DMS53 (cell line): ENCODE measurements at places on chromosomes 4 and X.

DNA sequence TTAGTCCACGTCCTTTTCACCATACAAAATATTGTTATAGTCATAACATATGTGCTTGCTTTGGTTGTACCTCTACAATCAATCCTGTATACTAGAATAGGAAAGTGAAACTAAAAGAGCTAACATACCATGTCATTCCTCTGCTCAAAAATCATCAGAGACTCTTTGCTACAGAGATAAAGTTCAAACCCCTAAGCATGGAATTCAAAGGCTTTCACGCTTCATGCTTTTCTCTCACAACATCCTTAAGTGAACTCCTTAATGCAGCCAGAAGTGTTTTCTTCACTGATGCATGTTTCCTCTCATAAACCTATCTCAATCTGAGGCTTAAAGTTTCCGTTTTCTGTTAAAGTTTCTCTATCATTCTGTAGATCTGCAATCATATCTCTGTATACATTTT is 744.6 kb upstream of the IGFBP7 start:
- DNase-seq = peak; percentile 36

DNA sequence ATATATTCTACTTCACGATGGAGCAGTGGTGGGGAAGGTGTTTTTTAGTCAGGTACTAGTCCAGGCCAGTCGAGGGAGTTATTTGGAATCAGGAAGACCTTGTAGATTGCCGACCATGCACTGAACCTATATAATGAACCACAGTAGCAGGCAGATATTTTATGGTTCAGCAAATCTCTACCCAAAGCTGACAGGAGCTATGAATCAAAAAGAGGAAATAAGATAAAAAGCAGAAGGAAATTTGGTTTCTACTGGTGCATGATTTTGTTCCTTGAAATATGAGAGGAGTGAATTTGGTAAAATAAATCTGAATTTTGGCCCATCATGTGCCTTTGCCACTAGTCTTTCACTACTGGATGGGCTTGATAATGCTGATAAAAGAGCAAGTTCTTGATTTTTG is 924.3 kb upstream of the DIAPH2 start:
- no peak for DNase-seq

- DNase-seq = no peak
These were observed 86.0 kb upstream of the GIMD1 start for GRCh38 chr4:106454581-106454980.

- DNase-seq = no peak
These were observed 393.7 kb downstream of the PPP3CA start for GRCh38 chr4:100953616-100954015.

DNA sequence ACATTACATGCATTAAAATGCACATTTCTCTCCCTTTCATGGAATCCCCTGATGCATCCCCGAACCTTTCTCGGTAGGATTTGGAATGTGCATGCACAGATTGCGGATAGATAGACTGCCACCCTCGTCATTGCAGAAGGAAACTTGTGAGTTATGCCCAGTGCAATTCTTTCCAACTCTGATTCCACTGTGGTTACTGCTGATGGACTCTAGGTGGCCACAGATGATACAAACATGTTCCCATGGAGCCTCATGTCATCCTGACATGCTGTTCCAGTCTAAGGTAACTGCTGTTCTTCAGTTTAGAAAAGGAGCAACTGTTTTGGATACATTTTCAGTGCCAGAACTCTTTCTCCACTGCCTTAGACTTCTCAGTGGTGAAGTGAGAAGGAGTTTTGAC is 9.1 kb upstream of the VCX3B start:
- DNase-seq = peak; percentile 0

DNA sequence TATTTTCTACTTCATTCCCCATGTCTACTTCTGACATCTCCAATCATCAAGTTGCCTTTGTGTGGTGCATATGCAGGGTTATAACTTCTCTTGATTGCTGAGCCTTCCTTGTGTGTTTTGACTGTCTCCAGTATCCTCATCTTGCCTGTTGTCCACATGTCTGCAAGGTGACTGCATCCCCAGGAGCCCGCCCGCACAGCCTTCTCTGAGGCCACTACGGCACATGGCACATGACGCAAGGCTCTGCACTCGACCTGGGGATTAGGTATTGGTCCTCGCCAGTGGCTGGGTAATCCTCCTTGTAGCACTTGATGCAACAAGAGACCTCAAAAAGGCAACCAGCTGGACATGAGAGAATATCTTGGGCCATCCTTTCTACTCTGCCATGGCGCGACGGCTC is 122.6 kb downstream of the SORBS2 start:
- DNase-seq = no peak

DNA sequence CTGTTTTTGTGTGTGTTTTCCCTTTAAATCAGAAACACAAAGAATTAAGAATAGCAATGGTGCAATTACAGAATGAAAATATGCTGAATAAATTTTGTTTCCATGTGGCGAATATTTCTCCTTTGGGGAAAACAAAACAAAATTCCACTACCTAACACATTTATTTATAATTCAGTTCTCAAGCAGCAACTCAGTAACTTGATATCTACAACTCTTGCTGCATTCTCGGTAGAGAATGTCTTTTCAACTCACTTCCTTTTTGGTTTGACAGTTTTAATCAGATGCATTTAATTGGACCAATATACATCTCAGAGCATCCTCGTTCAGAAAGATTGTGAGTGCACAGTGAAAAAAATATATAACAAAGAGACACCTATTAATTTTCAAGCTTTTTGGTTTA is 30.8 kb downstream of the ZNF827 start:
- DNase-seq = no peak

DNA sequence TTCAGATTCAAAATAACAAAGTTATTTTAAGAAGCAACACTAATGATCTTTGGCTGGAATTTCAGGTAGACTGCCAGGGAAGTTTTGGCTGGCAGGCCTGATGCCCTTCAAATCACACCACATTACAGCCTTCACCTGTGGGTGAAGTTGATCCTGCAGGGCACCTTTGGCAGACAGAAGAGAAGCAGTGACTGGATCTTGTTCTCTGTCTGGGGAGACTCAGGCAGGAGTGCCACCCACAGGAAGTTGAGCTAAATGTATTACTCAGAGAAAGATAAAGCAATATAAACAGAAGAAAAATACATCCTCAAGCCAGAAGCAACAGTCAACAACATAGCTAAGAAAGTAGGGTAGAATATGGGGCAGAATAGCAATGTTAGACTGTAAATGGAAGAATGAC is 12.8 kb upstream of the CFAP299 start:
- peak; percentile 51 for DNase-seq

DNA sequence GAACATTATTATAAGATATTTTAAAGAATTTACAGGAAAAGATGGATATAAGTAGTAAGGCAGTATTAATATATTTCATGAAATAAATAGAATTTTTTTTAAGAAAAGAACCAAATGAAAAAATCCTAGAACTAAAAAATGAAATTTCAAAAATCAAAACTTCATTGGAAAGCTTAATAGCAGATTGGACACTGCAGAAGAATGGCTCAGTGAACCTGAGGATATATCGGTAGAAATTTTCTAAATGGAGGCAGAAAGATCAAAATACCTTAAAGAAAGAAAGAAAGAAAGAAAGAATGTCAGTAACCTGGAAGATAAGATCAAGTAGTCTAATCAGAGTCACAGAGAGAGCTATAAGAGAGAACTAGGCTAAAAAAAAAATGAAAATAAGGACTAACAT is 21.3 kb upstream of the FAM13A start:
- no peak for DNase-seq

DNA sequence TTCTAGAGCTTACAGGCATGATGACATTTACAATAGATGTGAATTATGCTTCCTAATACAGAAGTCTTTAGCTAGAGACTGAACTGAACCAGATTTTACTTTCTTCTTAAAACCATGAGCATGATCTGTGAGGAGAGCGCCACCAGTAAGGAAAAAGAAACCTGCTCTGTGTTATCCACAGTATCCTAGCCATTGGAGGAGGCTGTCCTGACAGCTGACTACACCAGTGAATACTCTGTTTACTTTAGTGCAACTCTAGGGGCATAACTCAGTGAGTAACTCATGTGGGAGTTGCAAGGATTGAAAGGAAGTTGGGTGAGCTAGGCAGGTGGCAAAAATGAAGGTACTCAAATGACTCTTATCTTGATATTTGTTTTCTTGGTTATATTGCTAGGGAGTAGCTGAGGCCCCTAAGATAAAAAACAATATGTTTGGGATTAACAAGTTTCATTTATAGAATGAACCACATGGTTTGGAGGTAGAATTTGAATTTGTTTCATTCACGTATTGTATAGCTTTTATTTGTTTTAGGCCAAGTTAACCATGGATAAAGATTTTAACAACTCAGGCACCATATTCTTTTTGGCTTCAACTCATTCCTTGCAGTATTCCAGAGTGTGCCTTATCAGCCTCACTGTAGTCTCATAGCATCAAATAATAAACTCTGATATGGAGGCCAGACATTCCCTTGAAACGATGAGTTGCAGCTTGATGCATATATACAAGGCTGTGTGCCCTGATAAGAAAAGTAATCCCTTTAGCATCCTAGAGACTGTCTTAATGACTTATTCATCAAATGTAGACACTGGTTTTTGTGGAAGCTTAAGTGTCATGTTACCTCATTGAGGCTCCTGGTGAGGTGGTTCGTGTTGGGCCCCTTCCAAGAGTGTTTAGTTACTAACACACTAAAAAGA is 2.5 kb downstream of the BMP3 start:
- peak; percentile 28 for DNase-seq
